ENCODE measurements at places on chromosomes 5 and 9. TPM values are rescaled to one million over a fixed set of nuclear protein-coding genes. Genes with fewer than 3 reads are reported as not detected.

- peak; percentile 92 for DNase-seq
These were observed 97.1 kb upstream of the SELENOP start for GRCh38 chr5:42908509-42909488.

- no peak for DNase-seq
These were observed 145.4 kb downstream of the SYK start for GRCh38 chr9:90946982-90947381.

The FRMPD1 gene
- not detected for total RNA-seq

- DNase-seq = no peak
These were observed 11.9 kb downstream of the SMIM23 start for GRCh38 chr5:171797543-171797942.

DNA sequence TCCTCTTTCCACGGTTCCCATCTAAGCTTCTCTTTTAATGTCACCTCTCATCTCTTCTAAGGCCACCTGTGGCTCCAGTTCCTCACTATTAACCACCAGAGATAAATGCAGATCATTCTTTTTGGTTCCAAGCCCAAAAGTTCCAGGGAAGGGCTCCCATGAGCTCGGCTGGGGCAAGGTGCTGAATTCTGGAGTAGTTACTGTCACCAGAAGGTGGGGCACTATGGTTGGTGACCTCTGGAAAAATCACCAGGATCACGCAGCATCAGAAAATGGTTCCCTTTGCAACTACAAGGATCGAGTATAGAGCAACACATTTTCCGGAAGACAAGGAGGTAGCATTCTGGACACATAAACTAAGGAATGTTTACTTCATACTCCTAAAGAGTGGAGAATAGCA lies 528.7 kb upstream of the DAP start:
- peak; percentile 6 for DNase-seq

GRCh38 chr5:134063188-134063820 lies 51.2 kb upstream of the TCF7 start:
- peak; percentile 18 for DNase-seq

- DNase-seq = peak; percentile 80
These were observed 66.4 kb downstream of the MACROH2A1 start for GRCh38 chr5:135332519-135333150.

DNA sequence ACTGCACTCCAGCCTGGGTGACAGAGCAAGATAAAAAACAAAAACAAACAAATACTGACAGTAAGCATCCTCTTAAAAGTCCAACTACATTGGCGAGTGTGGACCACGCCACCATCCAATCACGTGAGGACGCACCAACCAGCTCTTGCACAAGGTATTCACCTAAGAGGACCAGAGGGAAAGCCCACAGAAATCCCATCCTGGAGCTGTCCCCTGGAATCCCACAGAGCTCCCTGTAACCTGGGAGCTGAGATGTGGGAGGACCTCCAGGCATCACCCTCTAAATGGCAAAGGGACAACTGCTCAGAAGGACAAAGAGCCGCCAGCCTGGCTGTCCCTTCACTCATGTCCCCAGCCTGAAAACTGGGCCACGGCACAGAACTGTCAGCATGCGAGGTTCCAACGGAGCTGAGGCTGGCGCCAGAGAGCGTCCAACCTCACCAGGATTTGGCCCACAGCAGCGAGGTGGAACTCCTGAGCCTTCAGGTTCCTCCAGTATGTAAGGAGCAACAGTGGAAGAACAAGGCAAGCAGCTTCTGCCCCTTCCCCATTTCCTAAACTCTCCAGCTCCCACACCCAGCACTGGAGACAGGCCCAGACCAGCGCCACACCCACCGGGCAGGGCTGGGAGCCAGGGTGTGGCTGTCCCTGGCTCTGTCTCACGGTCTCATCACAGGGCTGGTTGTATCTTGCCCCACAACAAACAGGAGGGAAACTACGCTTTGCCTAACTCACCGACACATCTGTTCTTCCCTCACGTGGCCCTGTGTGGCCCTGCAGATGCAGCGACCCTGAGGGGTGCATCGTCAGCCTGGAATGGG lies 15.2 kb downstream of the IPPK start:
- peak; percentile 90 for DNase-seq

DNA sequence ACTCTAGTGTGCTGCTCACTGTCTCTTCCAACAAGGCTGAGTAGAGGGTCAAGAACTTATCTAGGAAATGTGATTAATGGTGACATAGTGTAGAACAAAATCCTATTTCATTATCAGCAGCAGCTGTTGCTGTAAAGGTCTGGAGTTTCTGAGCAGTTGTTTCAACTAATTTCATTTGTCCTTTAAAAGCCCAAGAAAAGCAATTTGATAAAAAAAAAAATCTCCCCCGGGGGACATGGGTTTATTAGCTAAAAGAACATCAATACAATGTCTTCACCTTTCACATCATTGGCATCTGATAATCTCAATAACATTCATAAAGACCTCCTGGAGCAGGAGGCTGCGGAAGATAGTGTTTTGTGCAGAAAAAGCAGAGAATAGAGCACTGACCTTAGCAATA lies 468.1 kb downstream of the KCTD16 start:
- no peak for DNase-seq

GRCh38 chr5:175695161-175696126 lies 37.6 kb downstream of the HRH2 start:
- DNase-seq = no peak

GRCh38 chr5:56323505-56323904 lies 90.4 kb upstream of the ANKRD55 start:
- peak; percentile 81 for DNase-seq

GRCh38 chr9:72474676-72475075 lies 46.7 kb upstream of the TMC1 start:
- DNase-seq = no peak

The ESM1 gene
- total RNA-seq = not detected

DNA sequence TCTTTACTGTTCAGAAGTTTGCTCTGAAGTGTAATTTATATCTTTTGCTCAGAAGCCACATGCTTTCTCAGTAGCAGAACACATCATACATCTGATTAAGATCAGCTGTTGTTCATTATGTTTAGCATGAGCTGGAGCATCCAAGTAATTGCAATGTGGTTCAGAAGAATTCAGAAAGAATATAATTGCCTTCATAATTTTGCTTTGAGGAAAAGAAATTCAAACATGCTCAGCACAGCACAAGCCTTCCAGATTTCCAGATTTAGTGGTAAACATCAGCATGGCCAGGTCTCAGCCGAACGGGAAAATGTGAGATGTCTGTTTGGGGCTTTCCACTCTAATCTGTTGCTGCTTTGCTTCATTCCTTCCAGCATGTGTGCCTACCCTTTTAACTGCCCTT lies 65.9 kb downstream of the ITGA1 start:
- no peak for DNase-seq

DNA sequence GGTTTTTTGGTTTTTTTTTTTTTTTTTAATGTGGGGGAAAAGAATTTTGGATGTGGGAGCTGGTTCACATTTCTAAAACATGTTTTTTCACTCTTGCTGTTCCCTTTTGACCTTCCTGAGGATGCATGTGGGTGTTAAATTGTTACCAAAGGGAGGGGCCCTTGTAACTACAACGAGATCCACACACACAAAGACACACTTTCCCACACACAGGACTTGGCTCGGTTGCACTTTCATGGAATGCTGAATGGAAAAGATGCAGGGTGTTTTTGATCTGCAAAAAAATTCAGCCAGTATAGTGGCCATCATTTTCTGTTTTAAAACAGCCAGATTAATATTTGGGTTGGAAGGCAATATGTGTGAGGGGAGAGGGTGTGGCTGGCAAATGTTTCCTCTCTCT lies 576.9 kb downstream of the EBF1 start:
- peak; percentile 8 for DNase-seq

GRCh38 chr5:123193176-123193575 lies 104.1 kb downstream of the PRDM6 start:
- DNase-seq = no peak

DNA sequence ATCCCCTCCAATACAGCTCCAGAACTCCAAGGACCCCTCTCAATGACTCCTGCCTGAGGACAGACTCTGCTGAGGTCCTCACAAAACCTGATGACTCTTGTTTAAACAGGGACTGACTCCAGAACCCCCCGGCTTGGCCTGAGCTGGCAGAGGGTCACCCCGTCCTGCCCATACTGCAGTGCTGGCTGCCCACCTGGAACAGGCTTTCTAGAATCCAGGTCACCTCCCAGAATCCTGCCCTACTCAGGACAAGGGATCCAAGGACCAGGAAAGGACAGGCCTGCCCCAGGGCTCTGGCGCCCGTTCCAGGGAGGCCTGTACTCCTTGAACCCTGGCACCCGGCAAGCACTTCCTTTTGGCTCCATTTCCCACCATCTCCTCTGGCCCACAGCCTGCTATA lies 22.2 kb downstream of the RALGDS start:
- DNase-seq = no peak

DNA sequence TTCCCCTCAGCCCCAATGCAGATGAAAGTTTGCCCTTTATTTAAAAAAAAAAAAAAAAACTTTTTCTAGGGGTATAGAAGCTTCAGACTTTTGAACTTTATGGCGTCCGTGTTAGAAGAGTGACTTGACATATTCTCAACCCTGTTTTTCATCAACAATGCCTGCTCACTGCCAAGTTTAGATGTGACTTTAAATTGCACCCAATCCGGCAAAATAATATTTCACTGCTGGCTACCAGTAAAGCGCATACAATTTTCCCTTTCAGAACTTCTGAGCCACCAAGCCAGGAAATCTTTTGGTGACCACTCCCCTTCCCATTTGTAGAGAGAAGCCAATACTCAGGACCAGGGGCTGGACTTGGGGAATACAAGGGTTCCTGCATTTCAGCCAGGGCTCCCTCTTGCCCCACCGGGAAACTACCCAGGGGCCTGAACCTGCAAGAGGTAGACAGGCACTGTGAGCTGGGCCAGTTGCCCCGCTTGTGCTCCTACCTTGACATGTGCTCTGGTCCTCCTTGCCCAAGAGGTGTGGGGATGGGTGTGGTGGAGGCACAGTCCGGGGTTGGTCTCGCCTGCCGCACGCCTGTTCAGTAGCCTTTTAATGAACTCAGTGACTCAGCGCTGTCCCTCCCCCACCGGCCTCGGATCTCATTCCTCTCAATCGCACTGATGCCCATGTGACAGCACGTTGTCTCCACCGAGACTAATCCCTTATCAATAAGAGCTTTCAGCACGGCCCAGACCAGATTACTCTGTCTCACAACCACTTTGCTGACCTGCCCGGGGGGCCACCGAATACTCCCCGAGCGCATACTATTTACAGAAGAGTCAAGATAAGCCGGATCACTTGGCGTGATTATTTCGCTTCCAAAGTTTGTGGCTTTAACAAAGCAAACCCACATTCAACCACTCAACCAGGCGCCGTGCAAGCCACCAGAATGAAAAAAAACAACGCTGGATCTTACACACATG lies 226.4 kb downstream of the DCP2 start:
- peak; percentile 93 for DNase-seq

DNA sequence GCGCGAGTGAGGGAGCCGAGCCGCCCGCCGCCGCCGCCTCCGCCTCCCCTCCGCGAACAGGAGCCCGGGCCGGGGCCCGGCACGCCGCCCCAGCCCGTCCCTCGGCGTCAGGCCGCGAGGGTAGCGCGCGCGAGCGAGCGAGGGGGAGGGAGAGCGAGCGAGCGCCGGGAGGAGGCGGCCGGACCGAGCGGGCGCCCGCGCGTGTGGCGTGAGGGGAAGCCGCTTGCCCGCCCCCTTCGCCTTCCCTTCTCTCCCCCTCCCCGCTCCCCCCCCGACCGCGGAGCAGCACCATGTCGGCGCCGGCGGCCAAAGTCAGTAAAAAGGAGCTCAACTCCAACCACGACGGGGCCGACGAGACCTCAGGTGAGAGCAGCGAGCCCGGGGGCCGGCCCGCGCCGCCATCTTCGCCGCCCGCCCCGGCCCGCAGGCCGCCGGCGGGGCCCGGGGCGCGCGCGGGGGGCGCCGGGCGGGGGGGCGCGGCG lies 312 bp downstream of the SET start:
- DNase-seq = no peak

DNA sequence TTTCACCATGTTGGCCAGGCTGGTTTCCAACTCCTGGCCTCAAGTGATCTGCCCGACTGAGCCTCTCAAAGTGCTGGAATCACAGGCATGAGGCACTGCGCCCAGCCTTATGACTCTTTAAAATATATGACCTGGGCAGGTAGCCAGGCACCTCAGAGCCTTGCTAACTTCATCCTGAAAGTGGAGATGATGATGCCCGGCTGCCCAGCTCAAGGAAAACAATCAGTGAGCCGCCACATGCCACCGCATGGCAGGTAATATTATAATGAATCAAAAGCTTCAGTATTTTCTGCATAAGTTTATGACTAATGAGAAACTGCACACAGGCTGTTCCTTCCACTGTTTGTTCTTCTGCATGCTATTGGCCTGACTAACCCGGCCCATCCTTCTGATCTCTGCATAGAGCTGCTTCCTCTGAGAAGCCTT lies 30.4 kb upstream of the DMRT1 start:
- DNase-seq = peak; percentile 58

The ECSCR gene
- not detected for total RNA-seq

GRCh38 chr5:127960270-127960691 lies 123.3 kb upstream of the SLC12A2 start:
- DNase-seq = peak; percentile 78

- DNase-seq = peak; percentile 25
These were observed 732.7 kb downstream of the SEMA5A start for GRCh38 chr5:8813180-8813579.

The POLK gene
- 34.9 TPM for total RNA-seq

DNA sequence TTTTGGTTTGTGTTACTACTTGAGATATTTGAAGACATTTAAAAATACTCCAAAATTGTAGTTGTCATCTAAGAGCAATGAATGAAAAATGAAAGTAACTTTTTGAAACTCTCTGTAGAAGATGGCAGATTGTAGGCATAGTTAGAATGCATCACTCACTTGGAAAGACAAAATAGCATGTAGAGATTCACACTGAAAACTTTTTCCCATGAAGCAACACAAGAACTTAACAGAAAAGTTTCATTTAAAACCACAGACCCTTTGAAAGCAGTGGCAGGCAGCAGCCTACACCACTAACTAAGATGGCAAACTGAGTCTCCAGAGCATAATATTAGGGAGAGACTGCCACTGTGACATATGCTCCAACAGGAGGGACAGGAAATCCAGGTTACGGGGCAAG lies 18.9 kb upstream of the FAM174A start:
- no peak for DNase-seq

DNA sequence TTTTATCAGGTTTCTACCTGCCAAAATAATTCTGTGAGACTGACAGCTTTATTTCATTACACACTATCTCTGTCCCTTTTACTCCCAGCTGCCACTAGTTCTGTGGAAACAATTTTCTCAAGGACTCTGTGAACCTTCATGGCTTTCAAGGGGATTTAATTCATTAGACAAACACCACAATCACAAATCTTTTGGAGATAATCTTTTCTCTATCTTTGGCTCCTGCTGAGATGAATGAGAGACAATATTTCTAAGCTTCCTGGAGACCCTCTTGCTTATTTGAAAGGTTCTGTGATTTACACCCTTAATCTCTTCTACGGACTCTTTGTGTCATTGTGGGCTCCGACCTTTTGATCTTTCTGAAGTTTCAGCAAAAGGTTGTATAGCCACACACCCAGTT lies 222.6 kb downstream of the PRDM9 start:
- no peak for DNase-seq

DNA sequence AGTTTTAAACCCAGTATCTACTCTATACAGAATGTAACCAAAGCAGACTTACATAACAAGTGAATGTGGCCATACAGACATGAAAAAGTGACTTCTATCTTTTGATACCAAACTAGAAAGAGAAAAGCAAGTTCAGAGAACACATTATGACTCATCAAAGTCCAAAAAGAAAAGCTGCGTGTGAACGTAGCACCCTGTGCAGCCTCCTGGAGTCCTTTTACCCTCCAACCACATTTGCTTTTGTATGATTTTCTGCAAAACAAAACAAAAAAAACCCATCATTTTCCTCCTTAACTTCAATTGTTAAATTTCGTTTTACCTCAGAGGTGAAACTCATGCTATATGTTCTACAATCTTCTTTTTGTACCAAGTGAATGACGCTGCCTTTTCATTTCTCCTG lies 2.8 kb upstream of the SMARCA2 start:
- DNase-seq = no peak

The AHRR gene
- total RNA-seq = 3.2 TPM
